KBM-7 (cell line): ENCODE measurements at places on chromosomes 2 and 18.
A peak's percentile ranks its signal among the peaks of the same experiment; 100 is the strongest.

GRCh38 chr2:183164650-183165015 lies 40.4 kb downstream of the NUP35 start:
- DNase-seq = no peak

DNA sequence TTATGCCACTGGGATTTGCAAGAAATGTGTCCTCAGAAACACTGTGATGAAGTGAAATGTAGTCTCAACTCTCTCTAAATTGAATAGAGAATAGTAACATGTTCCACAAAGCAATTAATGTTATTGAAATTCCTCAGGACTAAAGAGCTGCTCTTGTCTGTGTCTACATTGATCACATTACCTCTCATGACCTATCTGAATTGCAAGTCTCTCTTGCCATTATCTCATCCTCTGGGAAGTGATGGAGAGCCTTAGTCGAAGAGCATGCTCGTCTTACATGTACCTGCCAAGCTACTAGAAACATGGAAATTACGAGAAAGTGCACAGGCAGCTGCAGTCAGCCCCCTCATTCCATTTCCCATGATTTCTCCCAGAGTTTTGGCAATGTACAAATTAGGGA lies 561.1 kb upstream of the ZNF804A start:
- no peak for DNase-seq

- DNase-seq = no peak
Measured at GRCh38 chr2:8134473-8134932, 547.4 kb upstream of the ID2 start.

DNA sequence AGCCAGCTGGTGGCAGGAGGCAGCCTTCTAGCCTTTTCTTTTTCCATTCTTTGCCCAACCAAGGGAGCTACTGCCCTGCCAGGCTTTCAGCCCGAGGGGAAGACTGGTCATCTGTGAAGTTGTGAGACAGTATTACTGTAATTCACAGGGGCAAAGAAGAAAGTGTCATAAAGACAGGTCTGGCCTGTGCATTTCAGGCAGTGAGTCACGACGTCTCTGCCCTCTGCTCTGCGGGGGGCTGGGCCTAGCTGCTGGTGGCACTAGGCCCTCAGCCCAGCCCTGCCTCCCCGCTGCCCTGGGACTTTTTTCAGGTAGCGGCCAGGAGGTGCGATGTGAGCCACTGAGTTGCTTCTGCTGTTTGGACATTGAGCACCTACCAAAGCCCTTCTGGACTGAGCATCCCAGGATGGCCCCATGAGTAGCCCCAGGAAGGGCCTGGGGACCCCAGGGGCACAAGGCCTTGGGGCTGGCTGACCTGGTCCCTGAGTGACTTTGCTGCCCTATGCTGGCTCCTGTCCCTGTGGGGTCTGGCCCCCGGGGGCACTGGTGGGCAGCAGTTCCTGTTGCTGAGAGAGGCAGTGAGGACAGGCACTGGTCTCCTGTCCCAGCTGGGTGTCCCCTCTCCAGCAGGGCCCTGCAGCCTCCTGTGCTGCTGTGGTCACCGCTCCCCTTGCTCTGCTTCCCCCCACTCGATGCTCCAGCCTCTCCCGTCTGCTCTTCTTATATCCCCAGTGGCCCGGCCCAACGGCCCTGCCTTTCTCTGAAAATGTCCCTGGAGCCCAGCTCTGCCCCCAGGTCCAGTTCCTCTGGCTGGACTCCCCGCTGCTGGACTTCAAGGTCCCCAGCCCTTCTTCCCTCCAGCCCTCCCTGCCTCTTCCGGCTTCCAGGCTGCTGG lies 7.0 kb downstream of the INHBB start:
- no peak for DNase-seq

DNA sequence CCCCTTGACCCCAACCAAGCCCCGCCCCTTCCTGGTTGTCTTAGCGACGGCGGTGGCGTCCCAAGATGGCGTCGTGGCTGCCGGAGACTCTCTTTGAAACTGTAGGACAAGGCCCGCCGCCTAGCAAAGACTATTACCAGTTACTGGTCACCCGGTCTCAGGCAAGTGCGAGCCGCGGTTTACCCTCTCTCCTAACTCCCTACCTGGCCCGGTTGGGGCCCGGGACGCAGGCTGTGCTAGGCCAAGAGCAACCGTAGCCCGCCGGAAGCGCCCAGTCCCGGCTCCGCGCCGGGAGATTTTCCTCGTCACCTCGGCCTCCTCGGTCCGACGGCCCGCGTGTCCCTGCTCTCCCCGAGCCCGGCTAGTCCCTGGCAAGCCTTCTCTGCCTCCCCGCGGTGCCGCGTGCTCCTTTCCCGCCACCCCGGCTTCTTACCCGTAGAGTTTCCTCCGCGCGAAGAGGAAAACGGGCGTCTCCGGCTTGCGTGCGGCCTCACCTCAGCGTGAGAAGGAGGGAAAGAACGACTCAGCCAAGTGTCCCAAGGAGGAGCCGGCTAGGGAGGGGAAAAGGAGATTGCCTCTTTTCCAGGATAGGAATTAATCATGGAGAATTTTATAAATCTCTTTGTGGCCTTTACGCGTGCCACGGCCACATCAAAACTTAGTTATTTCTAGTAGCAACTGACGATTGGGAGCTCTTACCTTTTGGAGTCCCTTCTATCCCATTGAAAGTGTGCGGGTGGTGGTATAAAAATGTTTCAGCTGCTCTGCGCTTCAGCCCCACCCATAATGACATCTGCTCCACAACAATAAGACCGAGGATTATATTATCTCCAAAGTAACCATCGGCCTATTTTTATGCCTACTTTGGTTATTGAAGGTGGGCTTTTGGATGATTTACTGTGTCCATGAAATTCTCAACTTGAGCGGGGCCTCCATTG lies at the start of gene FBXO36:
FBXO36 (plus strand) TSS at position 55 of the 938 bp plus-strand sequence; CDS start at position 66, 11 bp downstream.
- peak; percentile 83 for DNase-seq

DNA sequence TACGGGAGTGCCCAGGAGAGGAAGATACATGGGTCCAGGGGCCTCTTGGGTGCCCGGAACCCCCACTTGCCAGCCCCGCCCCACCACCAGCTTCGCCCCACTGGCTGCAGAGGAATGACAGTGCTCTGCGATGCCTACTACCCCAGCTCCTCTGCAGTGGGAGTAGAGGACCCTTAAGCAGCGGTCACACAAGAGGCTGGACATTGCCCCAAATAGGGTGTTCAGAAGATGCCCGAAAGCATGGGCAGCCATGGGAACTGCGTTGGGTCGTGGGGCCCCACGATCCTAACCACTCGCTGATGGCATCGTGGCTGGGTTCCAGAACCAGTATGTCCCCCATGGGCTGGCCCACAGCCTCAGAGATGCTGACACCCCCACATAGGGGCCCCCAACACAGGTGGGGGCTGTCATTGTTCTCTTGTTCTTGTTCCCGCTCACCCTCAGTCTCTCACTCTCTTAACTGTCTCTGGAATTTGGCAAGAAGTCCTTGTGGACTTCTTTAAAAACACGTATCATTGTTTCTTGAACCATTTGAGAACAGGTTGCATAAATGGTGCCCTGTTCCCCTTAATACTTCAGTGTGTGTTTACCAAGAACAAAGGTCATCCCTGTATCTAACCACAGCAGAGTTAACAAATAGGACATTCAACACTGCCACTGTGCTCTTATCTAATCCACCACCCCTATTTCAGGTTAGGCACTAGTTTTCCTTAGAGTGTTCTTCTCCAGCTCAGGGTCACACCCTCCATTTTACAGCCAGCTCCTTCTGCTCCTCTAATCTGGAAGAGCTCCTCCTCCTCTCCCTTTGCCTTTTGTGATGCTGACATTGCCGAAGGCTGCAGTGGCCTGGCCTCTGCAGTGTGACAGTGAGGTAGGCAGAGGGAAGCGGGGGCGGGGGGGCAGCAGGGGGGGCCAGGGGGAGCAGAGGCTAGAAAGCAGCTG lies 76.3 kb downstream of the STPG4 start:
- DNase-seq = no peak

GRCh38 chr2:216721141-216721540 lies 25.8 kb upstream of the IGFBP5 start:
- no peak for DNase-seq

DNA sequence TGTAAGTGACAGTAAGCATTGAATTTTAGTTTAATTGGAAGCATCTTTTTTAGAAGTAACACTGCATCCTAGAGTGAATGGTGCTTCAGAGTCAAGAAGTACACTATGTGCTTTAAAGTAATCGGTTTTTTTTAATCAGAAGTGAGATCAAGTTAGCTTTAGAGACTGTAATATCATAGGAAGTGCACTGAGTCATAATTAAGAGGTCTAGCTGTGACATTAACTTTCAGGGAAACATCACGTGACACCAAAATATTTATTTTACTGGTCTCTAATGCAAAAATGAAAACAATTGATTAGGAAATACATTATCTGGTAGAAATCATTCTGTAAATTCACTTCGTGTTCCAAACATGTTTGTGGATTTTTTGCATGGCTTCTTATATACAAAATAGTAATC lies 55.3 kb upstream of the KYNU start:
- DNase-seq = no peak

GRCh38 chr2:118065921-118066511 lies 22.3 kb upstream of the INSIG2 start:
- DNase-seq = no peak

GRCh38 chr2:175805442-175806124 lies 196.5 kb downstream of the LNPK start:
- no peak for DNase-seq

DNA sequence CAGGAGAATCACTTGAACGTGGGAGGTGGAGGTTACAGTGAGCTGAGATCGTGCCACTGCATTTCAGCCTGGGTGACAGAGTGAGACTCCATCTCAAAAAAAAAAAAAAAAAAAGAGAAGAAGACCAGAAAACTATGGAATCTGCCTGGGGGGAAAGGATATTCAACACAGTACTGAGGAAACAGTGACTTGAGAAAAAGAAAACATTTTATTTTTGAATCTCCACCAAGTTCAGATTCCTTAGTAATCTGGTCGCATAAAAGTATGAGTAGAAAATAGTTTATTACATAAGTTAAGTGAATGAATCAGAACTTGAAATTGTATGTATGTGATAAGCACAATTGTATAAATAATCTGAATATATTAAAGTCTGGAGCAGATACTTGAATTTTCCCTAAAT lies 13.0 kb upstream of the HAT1 start:
- no peak for DNase-seq

DNA sequence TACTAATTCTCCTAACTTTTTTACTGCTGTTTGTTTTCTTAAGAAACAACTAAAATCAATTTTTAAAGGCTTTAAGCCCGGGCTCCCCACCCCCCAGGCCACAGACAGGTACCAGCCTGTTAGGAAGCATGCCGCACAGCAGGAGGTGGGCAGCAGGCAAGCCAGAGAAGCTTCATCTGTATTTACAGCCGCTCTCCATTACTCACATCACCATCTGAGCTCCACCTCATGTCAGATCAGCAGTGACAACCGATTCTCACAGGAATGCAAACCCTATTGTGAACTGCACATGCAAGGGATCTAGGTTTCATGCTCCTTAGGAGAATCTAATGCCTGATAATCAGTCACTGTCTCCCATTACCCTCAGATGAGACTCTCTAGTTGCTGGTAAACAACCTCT lies 517.0 kb downstream of the NRXN1 start:
- DNase-seq = no peak

DNA sequence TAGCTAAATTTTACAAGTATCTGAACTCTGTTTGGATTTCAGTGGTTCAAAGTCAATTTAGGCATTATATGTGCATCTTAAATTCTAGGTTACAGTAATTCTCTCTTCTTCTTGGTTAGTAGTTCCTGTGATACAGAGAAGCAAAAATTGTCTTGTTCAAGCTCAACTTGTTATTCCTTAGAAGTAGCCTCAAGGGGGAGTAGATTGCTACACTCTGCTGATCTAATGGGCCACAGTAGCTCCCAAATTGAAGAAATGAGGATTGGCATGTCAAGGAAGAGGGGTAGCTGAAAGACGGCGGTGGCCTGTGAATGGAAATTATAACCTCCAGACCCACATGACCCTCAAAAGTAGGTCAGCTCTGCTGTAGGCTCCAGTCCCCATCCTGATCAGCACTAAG lies 334.7 kb downstream of the HRH4 start:
- no peak for DNase-seq

GRCh38 chr2:197204519-197205250 lies 105.9 kb downstream of the ANKRD44 start:
- no peak for DNase-seq

GRCh38 chr2:96541398-96542152 lies 5.0 kb downstream of the ARID5A start:
- DNase-seq = no peak

GRCh38 chr2:11067221-11068078 lies 87.8 kb upstream of the SLC66A3 start:
- DNase-seq = no peak

DNA sequence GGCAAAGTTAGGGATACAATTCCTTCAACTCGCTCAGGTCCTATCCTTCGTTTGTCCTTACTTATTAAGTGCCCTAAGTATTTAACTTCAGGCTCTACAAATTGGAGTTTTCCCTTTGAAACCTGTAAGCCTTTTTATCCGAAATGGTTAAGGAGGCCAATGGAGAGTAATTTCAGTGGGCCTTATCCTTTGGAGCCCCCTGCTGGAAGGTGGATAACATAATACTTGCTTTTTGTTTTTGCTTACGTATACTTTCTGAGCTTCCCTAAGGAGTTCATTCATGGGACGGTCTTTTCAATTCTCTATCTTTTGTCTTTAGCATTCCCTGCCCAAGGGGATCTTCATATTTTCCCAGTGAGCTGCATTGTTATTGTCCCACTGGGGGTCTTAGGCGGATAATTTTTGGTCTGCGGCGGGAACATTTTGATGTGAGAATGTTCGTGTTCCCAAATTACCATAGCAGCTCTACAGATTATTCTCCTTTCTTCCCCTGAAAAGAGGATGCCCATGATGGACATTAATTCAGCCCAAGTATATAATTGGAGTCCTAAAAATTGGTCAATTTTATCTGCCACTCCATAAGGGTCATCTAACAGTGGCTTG lies 34.4 kb upstream of the TRAPPC8 start:
- DNase-seq = peak; percentile 60

GRCh38 chr2:54767921-54768320 lies 44.5 kb downstream of the EML6 start:
- DNase-seq = no peak

DNA sequence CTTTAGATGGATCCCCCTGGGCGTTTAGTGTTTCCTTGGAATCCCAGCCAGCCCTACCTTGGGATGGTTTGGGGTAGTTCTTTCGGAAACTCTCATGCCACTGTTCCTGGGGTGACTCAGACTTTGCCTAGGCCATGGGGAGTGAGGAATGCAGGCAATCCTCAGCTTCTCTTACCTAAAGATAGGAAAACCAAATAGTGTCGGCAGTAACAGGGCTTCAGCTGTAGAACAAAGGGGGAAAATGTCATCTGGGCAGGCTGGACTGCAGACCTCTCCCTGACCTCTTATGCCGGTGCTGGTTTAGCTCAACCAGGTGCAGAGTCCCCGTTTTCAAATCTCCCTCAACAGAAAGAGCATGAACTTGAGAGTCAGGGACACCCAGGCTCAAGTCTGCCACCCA lies 252.1 kb downstream of the TSN start:
- DNase-seq = no peak
